Anterior cingulate cortex (tissue), 58 donors: ENCODE measurements at places on chromosomes 6 and 20.

- DNase-seq, result no peak
Measured at GRCh38 chr6:140178520-140178919, 804.1 kb upstream of the CITED2 start.

DNA sequence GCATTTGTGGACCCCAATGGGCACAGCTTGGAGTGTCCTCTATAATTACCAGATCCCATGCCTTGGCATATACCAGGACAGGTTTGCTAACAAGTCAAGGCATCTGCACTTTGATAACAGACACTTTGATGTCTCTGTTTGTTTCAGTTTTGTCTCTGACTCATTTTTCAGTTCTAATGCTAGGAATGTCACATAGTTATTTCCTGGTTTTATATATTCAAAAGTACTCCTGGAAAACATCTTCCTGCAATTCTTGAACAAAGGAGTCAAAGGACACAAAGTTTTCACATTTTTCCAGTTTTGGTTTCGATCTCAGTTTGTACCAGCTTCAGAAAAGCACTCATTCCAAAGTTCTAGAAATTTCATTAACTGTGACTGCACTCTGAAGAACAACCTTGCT lies 188.1 kb downstream of the FOXC1 start:
- DNase-seq, result no peak

DNA sequence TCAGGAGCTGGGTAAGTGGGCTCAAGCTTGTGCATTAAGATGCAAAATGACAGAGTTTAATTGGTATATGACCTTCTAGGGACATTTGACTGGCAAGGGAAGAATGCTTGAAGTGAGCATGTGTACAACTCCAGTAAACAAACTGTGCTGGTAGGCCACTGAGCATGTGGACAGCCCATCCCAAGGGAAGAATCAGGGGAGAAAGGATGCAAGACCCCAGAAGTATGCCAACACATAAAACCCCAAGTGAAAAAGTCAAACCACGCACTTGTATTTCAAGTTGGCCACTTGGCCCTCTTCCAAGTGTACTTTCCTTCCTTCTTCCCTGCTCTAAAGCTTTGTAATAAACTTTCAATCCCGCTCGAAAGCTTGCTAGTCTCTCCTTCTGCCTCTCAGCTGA lies 10.4 kb upstream of the THBD start:
- DNase-seq, result no peak

DNA sequence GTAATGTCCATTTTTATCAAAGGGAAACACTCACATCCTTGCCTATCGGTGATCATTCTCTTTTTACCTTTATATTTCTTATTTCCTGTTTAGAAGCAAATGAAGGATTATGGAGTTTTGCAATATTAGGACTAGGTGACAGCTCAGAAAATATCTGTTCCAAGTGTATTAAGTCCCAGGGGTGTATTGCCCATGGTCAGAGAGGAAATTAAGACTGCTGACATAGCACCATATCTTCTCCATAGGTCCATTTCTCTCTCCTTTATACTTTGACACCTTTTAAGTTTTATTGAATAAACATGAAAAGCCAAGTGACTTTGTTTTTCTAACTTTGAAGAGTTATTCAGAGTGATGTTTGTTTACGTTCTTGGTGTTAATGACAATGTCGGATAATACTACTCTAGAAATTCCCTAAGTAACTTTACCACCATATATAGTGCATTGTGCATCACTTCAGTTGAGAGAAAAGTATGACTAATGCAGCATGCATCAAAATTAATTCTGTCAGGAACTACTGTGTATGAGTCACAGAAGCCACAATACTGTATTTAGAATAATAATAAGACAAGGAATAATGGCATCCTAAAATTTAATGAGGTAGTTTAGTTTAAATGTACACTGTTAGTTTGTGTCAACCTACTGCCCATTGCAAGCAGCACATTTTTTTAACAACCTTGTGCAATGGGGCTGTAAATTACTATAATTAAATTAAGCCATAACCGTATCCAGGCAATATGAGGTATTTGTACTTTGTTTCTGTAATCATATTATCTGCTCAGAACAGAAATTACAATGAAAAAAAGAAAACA lies 474.4 kb upstream of the RNF217 start:
- DNase-seq, result no peak

DNA sequence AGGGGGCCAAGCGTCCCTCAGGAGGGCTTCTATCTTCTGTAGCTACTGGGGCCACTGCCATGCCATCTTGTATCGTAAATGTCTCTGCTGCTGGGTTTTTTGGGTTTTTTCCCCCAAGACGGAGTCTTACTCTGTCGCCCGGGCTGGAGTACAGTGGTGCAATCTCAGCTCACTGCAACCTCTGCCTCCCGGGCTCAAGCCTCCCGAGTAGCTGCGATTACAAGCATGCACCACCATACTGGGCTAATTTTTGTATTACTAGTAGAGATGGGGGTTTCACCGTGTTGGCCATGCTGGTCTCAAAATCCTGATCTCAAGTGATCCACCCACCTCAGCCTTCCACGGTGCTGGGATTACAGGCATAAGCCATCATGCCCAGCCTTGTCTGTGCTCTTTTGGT lies 111.3 kb upstream of the LOC128125822 start:
- DNase-seq, result no peak

DNA sequence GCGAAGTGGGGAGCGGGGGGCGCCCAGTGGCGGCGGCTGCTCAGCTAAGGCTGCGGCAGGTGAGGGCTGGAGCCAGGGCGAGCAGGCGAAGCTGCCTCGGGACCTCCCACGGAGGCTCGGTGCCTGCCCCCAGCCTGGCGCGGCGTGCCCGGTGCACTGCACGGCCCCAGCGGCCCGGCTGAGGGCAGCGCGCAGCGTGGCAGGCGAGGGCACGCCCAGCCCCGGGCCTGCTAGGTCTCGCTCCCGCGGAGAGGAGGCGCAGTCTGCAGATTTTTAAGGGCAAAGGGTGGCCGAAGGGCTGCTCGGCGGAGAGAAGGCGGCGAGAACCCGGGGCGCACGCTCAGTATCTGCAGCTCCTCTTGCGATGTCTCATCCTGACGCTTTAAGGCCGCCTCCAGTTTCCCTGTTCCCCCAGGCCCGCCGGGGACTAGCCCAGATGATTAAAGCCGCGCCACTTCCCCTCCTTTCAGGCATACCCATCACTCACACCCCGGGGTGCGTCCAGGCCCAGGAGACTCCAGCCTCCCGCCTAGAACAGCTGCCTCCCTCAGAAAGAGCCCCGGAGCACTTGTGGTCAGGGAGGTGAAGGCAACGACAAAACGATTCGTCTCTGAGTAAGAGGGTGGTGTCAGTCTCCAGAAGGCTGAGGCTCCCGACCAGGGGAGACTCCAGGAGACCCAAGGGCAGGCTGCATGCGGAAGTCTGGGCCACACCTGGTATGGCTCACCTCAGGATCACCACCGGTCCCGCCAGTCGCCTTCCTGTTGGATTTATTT lies at the start of gene FERMT1:
Gene FERMT1, minus strand, starts transcription at position 158 of the 776 bp plus-strand sequence. CDS start 3,476 bp downstream, outside the sequence.
- no peak for DNase-seq

- no peak for DNase-seq
Measured at GRCh38 chr6:67331304-67331703, 1303.8 kb upstream of the ADGRB3 start.

DNA sequence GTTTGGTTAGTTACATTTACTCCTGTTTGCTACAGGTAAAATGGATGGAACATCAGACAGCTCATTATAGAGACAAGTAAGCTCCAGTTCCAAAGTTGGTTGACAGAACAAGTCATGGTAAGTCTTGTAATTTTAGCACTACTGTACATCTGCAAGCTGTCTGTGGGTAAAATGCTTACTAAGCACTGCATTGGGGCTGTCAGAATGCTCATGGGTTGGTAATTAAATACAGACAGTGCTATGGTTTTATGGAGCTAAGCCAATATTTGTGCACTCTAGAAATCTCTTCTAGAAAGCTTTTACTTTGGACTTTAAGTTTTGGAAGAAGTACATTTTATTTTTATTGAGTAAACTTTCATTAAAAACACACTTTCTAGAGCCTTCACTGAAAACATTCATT lies 419.2 kb upstream of the MMS22L start:
- DNase-seq, result no peak

- DNase-seq, result no peak
Measured at GRCh38 chr20:21269772-21270171, 33.4 kb upstream of the XRN2 start.

DNA sequence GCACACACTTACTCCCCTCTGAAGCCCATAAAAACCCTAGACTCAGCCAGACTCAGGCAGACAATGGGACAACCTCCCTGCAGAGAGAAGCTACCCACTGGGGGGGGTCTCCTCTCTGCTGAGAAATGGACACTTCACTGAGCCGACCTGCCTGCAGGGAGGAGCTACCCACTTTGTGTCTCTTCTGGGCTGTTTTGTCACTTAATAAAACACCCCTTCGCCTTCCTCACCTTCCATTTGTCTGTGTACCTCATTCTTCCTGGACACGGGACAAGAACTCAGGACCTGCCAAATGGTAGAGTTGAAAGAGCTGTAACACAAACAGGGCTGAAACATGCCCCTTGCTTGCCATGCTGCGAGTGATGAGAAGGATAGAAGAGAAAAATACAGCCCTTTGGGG lies 151.7 kb upstream of the HDDC2 start:
- no peak for DNase-seq

- DNase-seq, result no peak
Measured at GRCh38 chr20:58168843-58169242, 59.6 kb downstream of the ANKRD60 start.

DNA sequence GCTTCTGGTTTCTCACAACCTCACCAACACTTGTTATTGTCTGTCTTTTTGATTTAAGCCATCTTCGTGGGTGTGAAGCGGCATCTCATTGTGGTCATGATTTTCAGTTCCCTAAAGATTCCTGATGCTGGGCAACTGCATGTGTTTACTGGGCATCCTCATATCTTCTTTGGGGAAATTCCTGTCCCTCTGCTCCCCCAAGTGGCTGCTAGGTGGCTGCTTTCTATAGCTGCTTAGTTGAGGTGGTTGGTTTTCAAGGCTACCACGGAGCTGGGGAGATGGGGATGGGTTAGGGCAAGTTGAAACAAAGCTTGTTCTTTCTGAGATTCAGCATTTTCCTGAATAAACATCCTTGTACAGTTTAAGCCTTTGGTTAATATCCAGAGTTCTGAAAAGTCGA lies 403.9 kb upstream of the SULF2 start:
- DNase-seq, result no peak

DNA sequence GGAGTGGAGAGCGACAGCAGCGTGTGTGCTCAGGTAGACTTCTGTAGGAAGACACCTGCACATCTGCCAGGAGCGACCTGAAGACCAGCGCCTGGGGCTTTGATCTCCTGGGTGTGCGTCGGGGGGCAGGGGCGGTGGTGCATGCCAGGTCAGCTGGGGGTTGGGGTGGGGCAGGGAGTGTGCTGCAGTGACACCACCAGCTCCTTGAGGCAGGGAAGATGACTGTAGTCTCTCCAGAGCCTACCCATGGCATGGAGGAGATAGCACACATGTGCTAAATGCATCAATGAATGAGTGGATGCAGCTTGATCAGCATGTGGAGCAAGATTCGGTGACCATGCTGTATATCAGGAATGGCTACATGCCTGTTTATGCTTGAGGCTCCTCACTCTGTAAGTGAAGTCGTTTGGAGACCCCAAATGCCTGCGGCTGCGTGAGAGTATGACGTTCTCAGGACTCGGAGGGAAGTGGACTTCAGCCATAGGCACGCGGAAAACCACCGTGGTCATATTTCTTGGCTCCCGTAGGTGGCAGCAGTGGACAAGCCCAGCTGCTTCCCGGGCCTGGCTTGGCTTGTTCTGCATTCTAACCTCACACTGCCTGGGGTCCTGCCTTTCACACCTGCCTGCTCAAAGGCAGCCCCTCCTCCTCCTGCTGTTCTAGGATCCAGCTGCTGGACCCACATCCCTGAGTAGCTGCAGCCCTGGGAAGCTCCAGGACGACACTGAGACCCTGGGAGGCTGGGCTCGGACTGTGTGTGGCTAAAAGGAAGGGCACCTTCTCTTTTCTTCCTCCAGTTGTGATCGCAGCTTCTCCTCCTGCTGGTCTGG lies 39.4 kb upstream of the KCNK16 start:
- peak; percentile 75 for DNase-seq

DNA sequence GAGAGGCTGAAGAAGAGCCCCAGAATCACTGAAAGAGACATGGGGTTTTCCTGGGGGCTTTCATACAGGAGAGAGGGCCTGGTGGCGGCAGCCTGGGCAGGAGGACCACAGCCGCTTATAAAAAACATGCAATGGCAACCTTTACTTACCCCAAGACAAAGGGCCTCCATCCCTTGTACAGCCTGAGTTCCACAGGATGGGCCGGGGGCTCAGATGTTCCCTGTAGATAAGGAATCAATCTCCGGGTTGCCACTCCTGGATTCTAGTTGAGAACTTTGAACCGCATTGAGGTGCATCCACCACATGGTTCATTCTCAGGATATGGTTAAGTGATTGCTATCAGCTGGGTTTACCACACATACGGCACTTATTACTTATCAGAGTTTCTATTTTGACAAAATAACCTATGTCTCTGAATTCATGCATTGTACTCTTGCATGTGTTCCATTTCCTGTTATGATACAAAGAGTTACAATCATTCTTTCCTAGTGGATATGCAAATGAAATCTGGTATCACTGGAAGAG lies 677.6 kb downstream of the KIF16B start:
- no peak for DNase-seq

DNA sequence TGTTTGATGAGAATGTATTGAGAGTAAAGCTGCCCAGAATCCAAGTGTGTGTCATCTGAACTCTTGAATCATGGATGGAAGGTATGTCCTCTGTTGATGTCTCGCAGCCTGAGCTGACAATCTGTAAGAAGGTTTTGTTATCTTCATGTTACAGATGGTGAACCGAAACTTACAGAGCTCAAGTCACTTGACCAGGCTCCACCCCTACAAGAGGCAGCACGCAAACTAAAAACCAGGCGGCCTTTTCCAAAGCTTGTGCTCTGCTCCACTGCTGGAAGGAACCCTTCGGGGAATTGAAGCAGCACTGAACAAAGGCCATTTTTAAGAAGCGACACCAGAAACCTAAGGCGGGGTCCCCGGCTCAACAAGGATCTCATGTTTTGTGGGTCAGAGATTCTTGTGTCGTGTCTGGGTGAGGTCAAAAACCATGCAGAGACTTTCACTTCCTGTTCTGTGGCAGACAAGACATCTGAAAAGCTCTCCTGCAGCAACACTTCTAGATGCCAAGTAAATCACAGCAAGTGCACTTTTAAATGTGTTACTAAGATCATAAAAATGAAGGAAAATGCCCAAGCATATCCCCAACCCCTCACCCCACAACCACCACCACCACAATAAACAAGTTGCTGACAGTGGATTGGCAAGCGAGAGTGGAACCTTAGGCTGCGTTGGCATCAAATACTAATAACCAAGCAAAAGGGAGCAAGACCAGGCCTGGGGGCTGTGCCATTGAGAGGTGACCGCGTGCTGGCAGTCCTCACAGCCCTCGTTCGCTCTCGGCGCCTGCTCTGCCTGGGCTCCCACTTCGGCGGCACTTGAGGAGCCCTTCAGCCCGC lies 27.3 kb downstream of the NQO2 start:
- no peak for DNase-seq
